ENCODE measurements at places on chromosomes 13 and 19.

DNA sequence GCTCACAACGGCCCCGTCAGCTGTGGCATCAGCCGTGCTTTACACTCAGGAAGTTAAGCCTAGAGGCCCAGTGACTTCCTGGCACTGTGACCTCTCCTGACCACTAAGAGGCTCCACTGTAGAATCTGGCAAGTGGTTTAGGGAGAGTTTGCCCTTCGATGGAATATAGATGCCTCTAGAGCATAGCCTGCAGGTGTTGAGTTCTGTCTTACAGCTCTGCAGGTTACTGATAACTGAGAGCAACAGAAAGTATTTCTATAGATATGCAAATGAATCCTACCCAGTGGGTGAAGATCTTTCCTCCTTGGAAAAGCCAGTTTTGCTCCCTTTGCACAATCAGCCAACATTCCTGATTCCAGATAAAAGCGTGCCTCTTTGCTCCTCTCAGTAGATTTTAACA, 35.8 kb downstream of the ATP12A start:
- no peak for DNase-seq

DNA sequence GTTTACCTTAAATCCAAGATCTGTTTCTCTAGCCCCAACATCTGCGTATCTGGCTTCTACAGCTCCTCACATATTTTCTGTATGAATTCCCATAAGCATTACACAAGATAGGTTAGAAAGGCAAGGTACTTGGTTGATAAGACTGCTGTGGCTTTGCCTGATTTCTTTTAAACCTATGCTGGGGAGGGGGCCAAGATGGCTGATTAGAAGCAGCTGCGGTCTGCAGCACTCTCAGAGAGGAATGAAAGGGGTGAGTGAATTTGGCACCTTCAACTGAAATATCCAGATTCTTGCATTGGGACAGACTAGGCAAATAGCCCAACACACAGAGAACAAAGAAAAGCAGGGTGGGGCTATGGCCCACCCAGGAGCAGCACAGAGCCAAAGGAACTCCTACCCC, 12.2 kb upstream of the DLEU7 start:
- DNase-seq: no peak

GRCh38 chr13:59409634-59410200, 754.0 kb downstream of the DIAPH3 start:
- no peak for DNase-seq

- DNase-seq: no peak
Measured at GRCh38 chr19:55693336-55693974, 18.4 kb downstream of the EPN1 start.

DNA sequence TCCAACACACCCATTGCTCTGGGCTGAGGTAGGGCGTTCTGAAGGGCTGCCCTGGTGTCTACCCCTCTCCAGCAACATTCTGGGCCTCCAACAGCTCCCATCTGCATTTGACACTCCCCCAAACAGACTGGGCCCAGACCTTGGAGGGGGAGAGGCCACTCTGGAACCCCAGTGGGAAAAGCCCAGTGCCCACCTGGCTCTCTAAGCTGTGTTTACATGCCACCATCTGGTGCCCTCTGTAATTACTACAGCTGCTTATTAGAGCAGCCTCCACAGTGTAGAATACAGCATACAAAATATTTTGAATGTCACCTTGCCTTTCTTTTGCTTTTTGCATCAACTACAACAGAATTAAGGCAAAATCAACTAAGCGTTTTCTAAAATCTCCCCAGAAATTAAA, 35.8 kb upstream of the TM9SF2 start:
- no peak for DNase-seq

DNA sequence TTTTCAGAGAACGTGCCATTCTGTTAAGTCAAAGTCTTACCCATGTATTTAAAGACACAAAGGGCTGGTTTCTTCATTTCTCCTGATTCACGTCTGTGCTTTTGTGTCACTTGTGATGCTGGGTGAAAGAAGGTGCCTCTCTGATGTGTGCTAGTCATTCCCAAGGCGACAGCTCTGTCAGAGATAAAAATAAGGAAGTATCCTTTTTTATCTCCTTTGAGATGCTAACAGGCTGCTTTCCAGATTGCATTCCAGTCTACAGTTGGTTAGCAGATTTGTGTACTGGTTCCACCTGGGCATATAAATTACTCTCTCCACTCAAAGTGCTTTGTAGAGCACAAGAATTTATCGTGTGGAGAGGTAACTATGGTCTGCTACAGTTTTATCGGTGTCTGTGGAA, 33.5 kb upstream of the DCT start:
- DNase-seq: no peak

DNA sequence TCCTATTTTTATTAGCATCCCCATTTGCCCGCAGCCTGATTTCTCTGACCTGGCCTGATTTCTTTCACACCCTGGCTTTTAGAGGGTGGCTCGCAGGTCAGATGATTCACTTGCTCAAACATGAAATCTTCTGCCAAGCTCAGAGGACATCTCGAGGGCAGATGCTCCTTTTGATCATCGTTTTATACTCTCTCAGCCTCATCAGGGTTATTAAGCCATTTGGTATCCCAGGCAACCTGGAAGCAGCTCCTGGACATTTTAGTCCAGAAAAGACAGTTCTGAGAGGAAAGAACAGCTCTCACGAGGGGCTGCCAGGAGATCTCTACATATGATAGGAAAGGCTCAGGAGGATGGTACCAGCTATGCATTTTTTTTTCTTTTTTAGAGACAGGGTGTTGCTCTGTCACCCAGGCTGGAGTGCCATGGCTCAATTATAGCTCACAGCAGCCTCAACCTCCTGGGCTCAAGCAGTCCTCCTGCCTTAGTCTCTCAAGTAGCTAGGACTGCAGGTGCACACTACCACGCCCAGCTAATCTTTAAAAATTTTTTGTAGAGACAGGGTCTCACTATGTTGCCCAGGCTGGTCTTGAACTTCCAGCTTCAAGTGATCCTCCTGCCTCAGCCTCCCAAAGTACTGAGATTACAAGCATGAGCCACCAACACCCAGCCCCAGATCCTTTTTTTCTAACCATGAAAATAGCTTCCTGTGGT, 165.4 kb downstream of the KATNAL1 start:
- no peak for DNase-seq

DNA sequence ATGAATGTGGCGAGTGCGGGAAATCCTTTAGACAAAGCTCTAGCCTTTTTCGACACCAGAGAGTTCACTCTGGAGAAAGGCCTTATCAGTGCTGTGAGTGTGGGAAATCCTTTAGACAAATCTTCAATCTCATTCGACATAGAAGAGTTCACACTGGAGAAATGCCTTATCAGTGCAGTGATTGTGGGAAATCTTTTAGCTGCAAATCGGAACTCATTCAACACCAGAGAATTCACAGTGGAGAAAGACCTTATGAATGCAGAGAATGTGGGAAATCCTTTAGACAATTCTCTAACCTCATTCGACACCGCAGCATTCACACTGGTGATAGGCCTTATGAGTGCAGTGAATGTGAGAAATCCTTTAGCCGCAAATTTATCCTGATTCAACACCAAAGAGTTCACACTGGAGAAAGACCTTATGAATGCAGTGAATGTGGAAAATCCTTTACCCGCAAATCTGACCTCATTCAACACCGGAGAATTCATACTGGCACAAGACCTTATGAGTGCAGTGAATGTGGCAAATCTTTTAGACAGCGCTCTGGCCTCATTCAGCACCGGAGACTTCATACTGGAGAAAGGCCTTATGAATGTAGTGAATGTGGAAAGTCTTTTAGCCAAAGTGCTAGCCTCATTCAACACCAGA, 5.7 kb downstream of the ZNF551 start:
- DNase-seq: no peak

DNA sequence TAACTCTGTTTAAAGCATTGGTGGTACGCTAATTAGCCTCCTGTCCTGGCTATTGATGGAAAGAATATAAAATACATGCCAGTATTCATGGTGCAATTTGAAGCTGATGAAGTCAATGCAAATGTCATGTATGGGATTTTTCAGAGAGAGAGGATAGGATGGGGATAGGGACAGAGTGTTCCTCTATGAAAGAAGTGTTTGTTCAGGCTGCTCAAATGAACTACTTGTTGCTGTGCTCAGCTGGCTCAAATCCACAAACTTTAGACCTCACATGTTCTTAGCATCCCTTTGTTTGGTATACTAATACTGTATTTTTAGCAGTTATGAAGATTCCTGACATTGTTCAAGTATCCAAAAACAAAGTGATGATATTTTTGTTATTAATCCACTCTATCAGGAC, 116.5 kb downstream of the SLITRK1 start:
- no peak for DNase-seq

GRCh38 chr13:114166381-114167131, 12.5 kb upstream of the CFAP97D2 start:
- no peak for DNase-seq

- no peak for DNase-seq
Measured at GRCh38 chr13:28494504-28494777, 487 bp downstream of the FLT1 start.

DNA sequence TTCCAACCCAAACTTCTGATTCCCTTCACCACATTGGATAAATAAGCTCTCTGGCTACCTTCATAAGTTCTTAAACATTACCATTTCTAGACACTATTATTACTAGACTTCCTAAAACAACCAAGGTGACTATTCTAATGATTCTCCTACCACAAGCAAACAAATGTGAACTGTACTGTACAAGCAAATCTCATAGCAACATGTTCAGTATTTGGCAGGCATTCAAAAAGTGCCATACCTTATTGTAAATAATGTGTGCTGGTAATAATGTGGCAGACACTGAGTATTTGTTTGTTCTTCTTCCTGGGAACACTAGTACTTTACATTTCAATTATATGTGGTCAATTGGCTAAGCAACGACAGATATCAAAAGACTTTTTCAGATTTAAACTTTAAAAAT, 986.0 kb upstream of the SPRY2 start:
- no peak for DNase-seq

GRCh38 chr19:45187421-45188100, 9.0 kb downstream of the BLOC1S3 start:
- no peak for DNase-seq

DNA sequence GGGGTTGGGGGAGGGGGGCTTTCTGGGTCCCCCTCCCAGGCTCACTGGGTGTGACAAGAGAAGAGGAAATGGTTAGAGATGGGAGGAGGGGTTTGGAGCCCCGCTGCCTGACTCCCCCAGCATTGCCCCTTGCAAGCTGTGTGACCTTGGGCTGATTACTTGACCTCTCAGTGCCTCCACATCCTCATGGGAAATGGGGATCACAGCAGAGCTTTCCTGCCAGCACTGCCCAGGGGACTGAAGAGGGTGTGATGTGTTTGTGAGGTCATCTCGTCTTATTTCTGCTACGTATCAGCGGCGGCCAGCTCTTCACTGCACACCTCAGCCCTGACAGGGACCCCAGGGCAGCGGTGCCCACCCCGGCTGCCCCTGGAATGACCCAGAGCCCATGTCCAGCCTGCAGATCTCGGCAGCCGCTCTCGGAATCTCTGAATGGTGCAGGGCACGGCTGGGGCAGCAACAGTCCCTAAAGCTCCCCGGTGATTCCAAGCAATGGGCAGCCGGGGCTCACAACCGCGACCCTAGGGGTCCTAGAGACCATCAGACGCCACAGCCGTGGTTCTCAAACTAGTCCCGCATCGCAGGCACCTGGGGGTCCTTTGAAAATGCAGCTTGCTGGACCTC, 8.4 kb downstream of the PNMA8B start:
- DNase-seq: no peak

DNA sequence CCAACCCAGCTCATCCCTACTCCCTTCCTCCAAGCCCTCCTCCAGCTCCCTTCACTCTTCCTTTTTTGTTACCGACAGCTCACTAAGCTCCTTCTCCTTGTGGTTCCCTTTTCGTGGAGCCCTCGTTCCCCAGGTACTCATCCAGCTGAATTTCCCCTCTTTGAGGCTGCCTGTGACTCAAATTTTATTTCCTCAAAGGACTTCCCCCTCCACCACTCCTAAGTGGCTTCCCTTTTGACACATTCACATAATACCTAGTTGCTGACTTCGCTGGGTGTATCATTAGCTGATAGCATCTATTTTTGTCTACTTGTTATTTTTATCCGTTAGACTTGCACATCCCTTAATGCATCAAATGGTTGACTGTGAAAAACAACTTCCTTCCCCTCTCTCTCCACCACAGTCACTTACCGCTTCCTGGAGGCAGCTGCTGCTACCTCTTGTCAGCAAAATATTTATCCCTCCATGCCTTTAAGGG, 14.5 kb downstream of the FFAR2 start:
- DNase-seq: peak; percentile 19

DNA sequence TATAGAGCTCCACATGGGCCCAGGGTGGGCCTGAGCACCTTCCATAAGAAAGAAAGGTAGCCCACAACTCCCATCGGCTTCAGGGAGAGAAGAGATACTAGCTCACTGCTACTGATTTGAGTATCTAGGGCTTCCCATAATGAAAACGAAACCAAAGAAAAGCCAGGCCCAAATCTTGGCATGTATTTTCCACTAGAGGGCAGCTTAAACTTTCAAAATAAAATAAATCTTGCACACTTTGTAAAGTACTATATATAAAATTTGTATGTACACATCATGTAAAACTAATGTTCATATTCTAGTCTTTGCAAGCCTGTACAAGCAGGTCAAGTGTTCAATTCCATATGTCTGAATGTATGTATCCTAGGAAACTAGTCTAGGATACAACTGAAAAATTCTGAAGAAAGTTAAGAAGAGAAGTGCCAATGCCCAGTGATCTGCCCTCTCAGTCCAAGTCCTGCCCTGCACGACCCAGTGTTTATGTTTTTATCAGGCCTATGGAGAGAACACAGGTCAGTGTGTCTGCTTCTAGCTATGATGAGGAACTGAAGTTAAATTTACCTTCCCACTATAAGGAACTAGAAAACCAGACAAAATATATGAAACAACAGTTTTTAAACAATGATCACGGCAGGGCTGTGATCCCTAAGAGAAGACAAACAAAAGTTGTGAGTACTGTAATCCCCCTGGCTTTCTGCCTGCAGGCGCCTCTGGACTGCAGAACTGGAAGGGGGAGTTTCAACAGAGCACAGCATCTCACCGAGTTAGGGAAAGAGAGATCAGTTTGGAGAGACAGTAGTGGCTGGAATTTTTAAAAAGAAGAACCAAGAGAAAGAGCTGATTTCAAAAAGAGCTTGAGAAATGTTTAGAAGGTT, 475.7 kb downstream of the UQCRFS1 start:
- no peak for DNase-seq
